ENCODE measurements at places on chromosomes 7 and 10.

- no peak for DNase-seq
- no peaks in the 10 kb centered on the region for H3K36me3 ChIP-seq
- H3K4me3 ChIP-seq = no peak overlapping the region
- H3K27ac ChIP-seq = no peak overlapping the region
These were observed 341.7 kb upstream of the SMIM30 start for GRCh38 chr7:113460067-113460466.

DNA sequence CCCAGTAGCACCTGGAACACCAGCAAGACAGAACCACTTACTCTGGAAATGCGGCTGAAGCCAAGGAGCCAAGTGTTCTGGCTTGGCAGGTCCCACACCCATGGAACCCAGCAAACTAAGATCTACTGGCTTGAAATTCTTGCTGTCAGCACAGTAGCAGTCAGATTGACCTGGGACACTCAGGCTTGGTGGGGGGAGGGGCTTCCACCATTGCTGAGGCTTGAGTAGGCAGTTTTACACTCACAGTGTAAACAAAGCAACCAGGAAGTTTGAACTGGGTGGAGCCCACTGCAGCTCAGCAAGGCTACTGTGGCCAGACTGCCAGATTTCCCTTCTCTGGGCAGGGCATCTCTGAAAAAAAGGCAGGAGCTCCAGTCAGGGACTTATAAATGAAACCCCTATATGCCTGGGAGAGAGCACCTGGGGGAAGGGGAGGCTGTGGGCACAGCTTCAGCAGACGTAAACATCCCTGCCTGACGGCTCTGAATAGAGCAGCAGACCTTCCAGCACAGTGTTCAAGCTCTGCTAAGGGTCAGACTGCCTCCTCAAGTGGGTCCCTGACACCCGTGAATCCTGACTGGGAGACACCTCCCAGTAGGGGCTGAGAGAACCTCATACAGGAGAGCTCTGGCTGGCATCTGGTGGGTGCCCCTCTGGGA, 121.2 kb downstream of the MTERF1 start:
- DNase-seq = peak; percentile 87
- no peaks in the 10 kb centered on the region for H3K4me1 ChIP-seq
- no peak overlapping the region for H3K27ac ChIP-seq
- H3K27me3 ChIP-seq = no peaks in the 10 kb centered on the region
- no peaks in the 10 kb centered on the region for H3K36me3 ChIP-seq

DNA sequence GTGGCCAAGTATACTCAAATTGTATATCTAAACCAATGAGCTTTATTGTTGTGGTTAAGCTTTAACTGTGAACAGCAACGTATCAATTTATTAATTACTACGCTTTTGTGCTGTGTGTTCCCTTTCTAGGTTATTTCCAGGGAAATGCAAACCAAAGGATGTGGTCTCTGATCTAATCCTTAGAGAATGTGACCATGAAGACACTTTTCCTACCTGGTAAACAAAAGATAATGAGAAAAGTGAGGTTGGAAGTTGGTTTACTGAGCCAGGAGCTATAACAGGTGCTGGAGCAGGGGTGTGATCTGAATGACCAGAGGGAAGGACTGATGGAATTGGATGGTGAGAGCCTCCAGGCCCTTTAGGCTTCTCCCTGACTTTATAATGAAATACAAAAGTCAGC, 25.4 kb upstream of the CALU start:
- H3K27me3 ChIP-seq = no peaks in the 10 kb centered on the region
- DNase-seq = no peak
- no peaks in the 10 kb centered on the region for H3K36me3 ChIP-seq

GRCh38 chr10:132245056-132245455, 58.3 kb downstream of the DPYSL4 start:
- no peak for DNase-seq
- H3K4me3 ChIP-seq = no peak overlapping the region
- peaks cover 3% of the 10 kb centered on the region for H3K4me1 ChIP-seq

DNA sequence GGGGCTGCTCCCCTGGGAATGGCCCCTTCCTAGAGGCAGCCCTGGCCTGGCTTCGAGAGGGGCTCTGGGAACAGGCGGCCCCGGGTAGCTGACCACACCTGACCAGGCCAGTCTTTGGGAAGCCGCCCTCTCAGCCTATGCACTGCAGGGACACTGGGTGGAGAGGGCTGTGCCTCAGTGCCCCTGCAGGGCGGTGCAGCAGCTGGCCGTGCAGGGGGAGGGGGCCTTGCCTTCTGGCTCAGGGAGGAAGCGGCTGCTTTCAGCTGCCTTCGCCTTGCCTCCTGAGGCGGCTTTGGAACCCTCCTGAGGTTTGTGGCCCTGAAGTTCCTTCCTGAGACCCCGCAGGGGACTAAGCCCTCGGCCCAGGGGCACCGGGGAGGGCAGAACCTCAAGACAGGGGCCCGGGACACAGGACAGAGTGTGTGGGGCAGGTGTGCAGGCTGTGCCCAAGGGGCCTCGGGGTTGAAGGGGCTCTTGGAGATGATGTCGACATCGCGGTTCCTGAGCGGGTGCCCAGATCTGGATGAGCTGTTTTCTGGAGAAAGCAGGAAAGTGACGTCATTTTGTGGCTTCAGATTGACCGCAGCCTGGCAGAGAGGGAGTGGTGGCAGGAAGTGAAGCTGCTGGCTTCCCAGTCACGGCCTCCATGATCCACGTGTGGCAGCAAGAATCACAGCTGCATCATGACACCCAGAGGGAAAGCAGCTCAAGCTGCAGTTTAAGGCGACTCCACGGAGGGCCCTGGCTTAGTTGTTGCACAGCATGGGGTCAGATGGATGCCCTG, 17.7 kb downstream of the ADAM8 start:
- H3K4me1 ChIP-seq = peaks cover 49% of the 10 kb centered on the region
- H3K36me3 ChIP-seq = no peaks in the 10 kb centered on the region
- H3K4me3 ChIP-seq = no peak overlapping the region
- H3K27me3 ChIP-seq = no peaks in the 10 kb centered on the region
- H3K27ac ChIP-seq = peak overlapping the region; percentile 86

GRCh38 chr7:35533902-35534301, 161.0 kb downstream of the HERPUD2 start:
- H3K27ac ChIP-seq = no peak overlapping the region
- no peaks in the 10 kb centered on the region for H3K27me3 ChIP-seq
- H3K4me3 ChIP-seq = no peak overlapping the region
- H3K4me1 ChIP-seq = peaks cover 5% of the 10 kb centered on the region

GRCh38 chr10:88254091-88254490, 329.0 kb downstream of the RNLS start:
- H3K27me3 ChIP-seq = no peaks in the 10 kb centered on the region
- DNase-seq = no peak
- no peak overlapping the region for H3K27ac ChIP-seq
- H3K4me3 ChIP-seq = no peak overlapping the region
- H3K4me1 ChIP-seq = no peaks in the 10 kb centered on the region

- no peak overlapping the region for H3K4me3 ChIP-seq
- H3K4me1 ChIP-seq = no peaks in the 10 kb centered on the region
These were observed 49.1 kb upstream of the ADCY1 start for GRCh38 chr7:45525057-45525456.

DNA sequence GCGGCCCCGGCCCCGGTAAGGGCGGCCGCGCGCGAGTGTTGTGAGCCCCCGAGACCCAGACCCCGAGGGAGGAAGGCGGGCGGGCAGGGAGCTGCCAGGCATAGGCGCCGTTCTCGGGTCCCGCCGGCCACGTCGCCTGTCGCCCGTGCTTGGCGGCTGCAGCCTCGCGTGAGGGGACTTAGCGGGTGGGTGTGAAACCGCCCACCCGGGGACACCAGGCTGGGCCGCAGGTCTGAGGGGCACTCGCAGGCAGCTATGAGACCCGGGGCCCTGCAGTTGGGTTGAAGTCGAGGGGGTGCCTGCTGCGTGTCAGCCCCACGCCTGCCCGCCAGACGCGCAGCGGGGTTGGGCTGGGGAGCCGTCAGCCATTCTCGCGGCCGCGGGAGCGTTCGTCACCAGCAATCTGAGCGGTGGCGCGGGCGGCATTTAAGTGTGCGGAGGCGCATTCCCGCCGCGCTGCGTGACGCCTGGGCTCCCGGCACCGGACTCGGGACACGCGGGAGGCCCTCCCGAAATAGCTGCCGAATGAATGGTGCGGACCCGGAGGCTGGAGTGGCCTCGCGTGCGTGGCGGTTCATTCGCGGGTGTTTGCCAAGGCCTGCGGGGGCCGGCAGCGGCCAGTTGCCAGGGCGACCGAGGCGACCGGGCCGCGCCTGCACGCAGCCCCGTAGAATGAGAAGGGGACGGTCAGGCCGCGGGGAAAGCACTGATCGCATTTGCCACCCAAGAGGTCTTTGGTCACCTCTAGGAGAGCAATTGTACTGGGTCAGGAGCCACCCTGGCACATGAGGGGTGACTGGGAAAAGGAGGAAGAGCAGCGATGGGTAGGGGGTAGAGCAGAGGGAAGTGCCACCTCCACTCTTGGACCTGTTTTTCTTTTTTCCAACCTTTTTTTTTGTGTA, 750 bp downstream of the ZNF398 start:
- no peaks in the 10 kb centered on the region for H3K36me3 ChIP-seq
- H3K27ac ChIP-seq = peak overlapping the region; percentile 92
- peak; percentile 84 for DNase-seq
- no peaks in the 10 kb centered on the region for H3K27me3 ChIP-seq
- peak overlapping the region; percentile 89 for H3K4me3 ChIP-seq

DNA sequence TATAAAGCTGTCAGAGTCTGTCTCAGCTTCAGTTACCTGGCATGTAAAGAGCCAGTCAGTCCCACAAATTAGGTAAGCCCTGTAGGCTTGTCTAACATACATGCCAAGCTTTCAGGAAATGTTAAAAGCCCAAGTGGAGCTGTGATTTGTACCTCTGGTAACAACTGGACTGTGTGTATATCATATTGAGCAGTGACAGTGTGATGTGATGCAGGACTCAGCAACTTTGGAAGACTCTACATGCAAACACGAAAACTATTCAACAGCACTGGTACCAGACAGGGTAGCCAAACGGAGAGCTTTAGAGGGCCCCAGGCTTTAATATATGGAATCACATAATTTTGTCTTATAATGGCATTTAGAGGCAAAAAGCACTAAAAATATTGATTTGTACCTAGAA, 587.9 kb downstream of the PHTF2 start:
- no peak for DNase-seq
- no peaks in the 10 kb centered on the region for H3K4me1 ChIP-seq
- no peak overlapping the region for H3K4me3 ChIP-seq
- H3K36me3 ChIP-seq = no peaks in the 10 kb centered on the region

GRCh38 chr7:143286522-143286890, 1.6 kb upstream of the CASP2 start:
- H3K4me3 ChIP-seq = no peak overlapping the region
- no peak for DNase-seq
- peaks cover 32% of the 10 kb centered on the region for H3K4me1 ChIP-seq
- H3K27ac ChIP-seq = no peak overlapping the region
- H3K27me3 ChIP-seq = no peaks in the 10 kb centered on the region

DNA sequence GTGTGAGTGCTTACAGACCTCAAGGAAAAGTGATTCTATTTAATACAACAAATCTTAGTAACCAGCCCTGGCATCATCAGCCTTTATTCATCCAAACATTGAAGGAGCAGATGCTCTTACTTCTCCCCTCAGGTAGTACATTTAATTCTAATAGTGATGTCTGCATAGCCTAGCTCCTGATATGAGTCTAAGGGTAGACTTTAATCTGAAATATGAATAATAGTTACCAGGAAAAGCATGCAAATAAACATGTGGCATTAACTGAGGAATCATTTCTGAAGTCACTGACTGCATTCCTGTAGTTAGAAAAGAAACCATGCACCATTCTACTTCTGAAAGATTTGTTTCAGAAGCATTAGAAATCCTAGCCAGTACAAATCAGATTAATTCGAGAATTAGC, 25.7 kb upstream of the LMBR1 start:
- no peaks in the 10 kb centered on the region for H3K4me1 ChIP-seq
- H3K27me3 ChIP-seq = no peaks in the 10 kb centered on the region
- DNase-seq = no peak

DNA sequence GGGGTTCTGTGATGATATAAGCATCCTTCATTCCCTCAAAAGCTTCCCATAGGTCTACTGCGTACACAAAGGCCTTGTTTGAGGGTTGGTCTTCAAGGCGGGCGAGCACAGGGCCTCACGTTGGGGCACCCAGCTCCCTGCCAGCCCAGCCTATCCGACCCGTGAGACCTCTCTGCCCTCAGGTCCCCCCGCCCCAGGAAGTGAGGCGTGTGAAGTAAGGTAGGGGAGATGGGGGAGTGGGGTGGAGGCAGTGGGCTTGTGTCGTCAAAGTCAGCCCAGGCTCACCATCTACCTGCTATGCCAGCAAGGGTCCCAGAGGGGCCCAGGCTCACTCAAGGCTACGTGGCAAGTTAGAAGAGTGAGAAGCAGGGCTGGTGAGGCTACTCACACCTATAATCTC, 47.6 kb upstream of the ELFN1 start:
- no peak overlapping the region for H3K4me3 ChIP-seq
- H3K4me1 ChIP-seq = no peaks in the 10 kb centered on the region
- no peak overlapping the region for H3K27ac ChIP-seq
- H3K36me3 ChIP-seq = no peaks in the 10 kb centered on the region

GRCh38 chr7:44977304-44977958, 1.4 kb downstream of the MYO1G start:
- peaks cover 2% of the 10 kb centered on the region for H3K36me3 ChIP-seq
- DNase-seq = no peak
- H3K4me3 ChIP-seq = peak overlapping the region; percentile 42
- no peaks in the 10 kb centered on the region for H3K27me3 ChIP-seq
- peaks cover 34% of the 10 kb centered on the region for H3K4me1 ChIP-seq
- peak overlapping the region; percentile 20 for H3K27ac ChIP-seq

GRCh38 chr7:106317971-106318370, 33.2 kb upstream of the NAMPT start:
- no peaks in the 10 kb centered on the region for H3K4me1 ChIP-seq
- no peaks in the 10 kb centered on the region for H3K27me3 ChIP-seq
- H3K27ac ChIP-seq = no peak overlapping the region
- DNase-seq = no peak
- no peaks in the 10 kb centered on the region for H3K36me3 ChIP-seq

- peaks cover 24% of the 10 kb centered on the region for H3K4me1 ChIP-seq
- H3K4me3 ChIP-seq = no peak overlapping the region
- no peaks in the 10 kb centered on the region for H3K27me3 ChIP-seq
- DNase-seq = no peak
These were observed 13.1 kb upstream of the TRDMT1 start for GRCh38 chr10:17214526-17214925.

All from upper lobe of right lung (tissue), 1 donor.